ENCODE measurements at places on chromosomes 3 and 15. TPM values are rescaled to one million over a fixed set of nuclear protein-coding genes. Genes with fewer than 3 reads are reported as not detected.

The RBM6 gene
- total RNA-seq: 31.8 TPM

The CHL1 gene
- not detected for total RNA-seq

The SCG5 gene
- 26.1 TPM for total RNA-seq

The COL8A1 gene
- total RNA-seq: 157 TPM

The GOLGA8G gene
- not detected for total RNA-seq

The CLDN18 gene
- total RNA-seq: not detected

The EFCAB12 gene
- total RNA-seq: not detected

The ATP2C1 gene
- 73.6 TPM for total RNA-seq

The GRIP2 gene
- not detected for total RNA-seq

The NLGN1 gene
- 20.1 TPM for total RNA-seq

The COLQ gene
- total RNA-seq: 1.1 TPM

The CHRNA5 gene
- under 0.01 TPM for total RNA-seq

The FOXB1 gene
- total RNA-seq: not detected

The PDE8A gene
- total RNA-seq: 28.5 TPM

The NPAP1 gene
- total RNA-seq: not detected

The ANKUB1 gene
- not detected for total RNA-seq

The TRIM42 gene
- not detected for total RNA-seq

The MOBP gene
- total RNA-seq: not detected

The TMEM40 gene
- not detected for total RNA-seq

The FSIP1 gene
- 2.4 TPM for total RNA-seq

The PSTPIP1 gene
- total RNA-seq: 0.38 TPM

The ASB14 gene
- not detected for total RNA-seq

The ZNF445 gene
- total RNA-seq: 5.9 TPM

The CA12 gene
- total RNA-seq: 41.8 TPM

The AMT gene
- 5.8 TPM for total RNA-seq

The CAND2 gene
- 0.43 TPM for total RNA-seq

The NCBP2 gene
- total RNA-seq: 81.9 TPM

The MCTP2 gene
- 1.8 TPM for total RNA-seq

The CAPN3 gene
- 8.6 TPM for total RNA-seq

The SUCLG2 gene
- 49.9 TPM for total RNA-seq

The IQCF5 gene
- total RNA-seq: not detected

The PLA1A gene
- not detected for total RNA-seq

The PAQR5 gene
- total RNA-seq: 4.6 TPM

The OSTN gene
- not detected for total RNA-seq

The CXCR6 gene
- total RNA-seq: not detected

The SLC7A14 gene
- not detected for total RNA-seq

The KCNH8 gene
- total RNA-seq: not detected

The DAPK2 gene
- 2.1 TPM for total RNA-seq

The CCNL1 gene
- 88.9 TPM for total RNA-seq

The ZNF639 gene
- 68.0 TPM for total RNA-seq

The MKRN2OS gene
- not detected for total RNA-seq

The EPHA6 gene
- total RNA-seq: not detected

The PP2D1 gene
- not detected for total RNA-seq

The CPN2 gene
- not detected for total RNA-seq

The EFCC1 gene
- total RNA-seq: not detected

The C3orf22 gene
- not detected for total RNA-seq

The PCYT1A gene
- total RNA-seq: 116 TPM

The HDDC3 gene
- 17.3 TPM for total RNA-seq

Data from GM23248 (cell line).